Mesenchymal stem cell (in vitro differentiated cells and primary cell): ENCODE measurements at places on chromosomes 6 and 20.

GRCh38 chr6:30323806-30324205 lies 2.9 kb upstream of the TRIM39 start:
- H3K4me1 ChIP-seq, result peaks cover 9% of the 10 kb centered on the region
- DNase-seq, result no peak
- no peak overlapping the region for H3K4me3 ChIP-seq
- peaks cover 4% of the 10 kb centered on the region for H3K36me3 ChIP-seq
- H3K27me3 ChIP-seq, result no peaks in the 10 kb centered on the region

DNA sequence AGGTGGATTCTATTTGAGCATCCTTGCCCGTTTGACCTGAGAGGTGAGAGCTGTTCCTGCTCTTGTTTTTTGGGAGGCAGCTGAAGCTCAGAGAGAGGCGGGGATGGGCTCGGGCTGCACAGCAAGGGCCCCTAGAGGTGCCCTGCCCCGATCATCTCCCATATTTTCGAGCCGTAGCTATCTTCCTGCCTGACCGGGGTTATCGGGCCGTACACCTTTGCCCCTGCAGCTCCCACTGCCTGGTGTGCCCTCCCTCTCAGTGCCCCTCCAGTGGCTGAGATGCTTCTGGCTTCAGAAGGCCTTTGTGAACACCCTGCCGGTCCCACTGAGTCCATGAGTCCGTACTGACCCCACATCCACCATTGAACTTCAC lies 6.7 kb downstream of the SRC start:
- no peaks in the 10 kb centered on the region for H3K27me3 ChIP-seq
- peaks cover 40% of the 10 kb centered on the region for H3K4me1 ChIP-seq
- no peak overlapping the region for H3K4me3 ChIP-seq
- no peak overlapping the region for H3K27ac ChIP-seq
- DNase-seq, result no peak

- H3K27ac ChIP-seq, result no peak overlapping the region
- H3K27me3 ChIP-seq, result no peaks in the 10 kb centered on the region
- no peak overlapping the region for H3K4me3 ChIP-seq
Measured at GRCh38 chr6:36888654-36889481, 3.1 kb downstream of the C6orf89 start.

- no peaks in the 10 kb centered on the region for H3K27me3 ChIP-seq
- no peaks in the 10 kb centered on the region for H3K4me1 ChIP-seq
- H3K4me3 ChIP-seq, result no peak overlapping the region
- no peaks in the 10 kb centered on the region for H3K36me3 ChIP-seq
Measured at GRCh38 chr20:53426766-53427312, 166.8 kb downstream of the ZNF217 start.

DNA sequence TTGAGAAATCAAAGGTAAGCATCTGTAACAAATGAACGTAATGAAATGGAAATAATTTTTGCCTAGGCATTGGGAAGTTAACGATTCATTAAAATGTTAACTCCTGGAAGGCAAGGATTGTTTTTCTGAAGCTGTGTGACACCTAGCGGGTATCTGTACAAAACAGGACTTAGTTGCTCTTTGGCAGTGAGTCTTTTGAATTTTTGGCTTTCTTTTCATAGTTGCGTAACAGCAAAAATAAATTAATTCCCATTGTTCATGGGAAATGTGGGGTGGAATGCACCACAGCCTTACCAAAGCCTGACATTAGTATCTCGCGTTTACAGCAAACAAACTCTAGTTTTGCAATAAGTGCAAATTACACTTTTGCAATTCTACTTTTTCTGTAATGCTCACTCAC lies 92.7 kb upstream of the DTNBP1 start:
- no peak overlapping the region for H3K4me3 ChIP-seq
- no peaks in the 10 kb centered on the region for H3K36me3 ChIP-seq
- DNase-seq, result no peak
- no peaks in the 10 kb centered on the region for H3K27me3 ChIP-seq

- no peak for DNase-seq
- H3K4me3 ChIP-seq, result no peak overlapping the region
- no peaks in the 10 kb centered on the region for H3K4me1 ChIP-seq
- H3K27me3 ChIP-seq, result no peaks in the 10 kb centered on the region
Measured at GRCh38 chr6:23518294-23518693, 607.7 kb upstream of the NRSN1 start.

DNA sequence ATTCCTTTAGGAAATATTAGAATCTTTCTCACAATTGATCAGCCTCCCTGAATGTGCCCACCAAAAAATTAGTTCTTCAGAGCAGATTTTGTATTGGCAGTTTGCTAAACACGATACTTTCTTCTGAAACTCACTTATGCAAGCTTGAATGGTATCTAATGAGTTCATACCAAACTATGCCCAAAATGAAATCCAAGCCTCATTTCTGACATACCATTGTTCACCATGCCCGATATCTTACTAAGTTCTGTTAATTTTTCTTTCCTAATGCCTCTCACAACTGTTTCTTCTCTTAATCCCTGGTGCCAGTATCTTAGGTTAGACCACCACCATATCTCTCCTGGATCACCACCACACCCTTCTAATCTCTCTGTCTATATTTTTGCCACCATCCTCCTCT lies 755.9 kb downstream of the KIF16B start:
- H3K27ac ChIP-seq, result no peak overlapping the region
- H3K27me3 ChIP-seq, result no peaks in the 10 kb centered on the region
- H3K4me1 ChIP-seq, result no peaks in the 10 kb centered on the region
- DNase-seq, result no peak
- H3K36me3 ChIP-seq, result no peaks in the 10 kb centered on the region
